Stimulated activated CD8-positive, alpha-beta memory T cell treated with anti-CD3 and anti-CD28 coated beads, Interleukin-4, amount 100 ng/mL, for 24 hours (primary cell): ENCODE measurements at places on chromosomes 13 and 19.

GRCh38 chr19:49767381-49767780, 580 bp downstream of the AP2A1 start:
- no peak for DNase-seq

- no peak for DNase-seq
Observed at GRCh38 chr19:53462861-53463260, 4.7 kb upstream of the ZNF813 start.

GRCh38 chr19:51024924-51025323, 1.5 kb downstream of the KLK11 start:
- DNase-seq = no peak

- DNase-seq = no peak
Observed at GRCh38 chr19:23377276-23377675, 18.0 kb downstream of the ZNF91 start.

GRCh38 chr13:39462428-39462827, 140.6 kb downstream of the LHFPL6 start:
- DNase-seq = no peak

- no peak for DNase-seq
Observed at GRCh38 chr13:99132295-99132835, 68.3 kb upstream of the UBAC2 start.

GRCh38 chr13:30520571-30520970, 54.8 kb upstream of the HMGB1 start:
- DNase-seq = no peak
